ENCODE measurements at places on chromosomes 13 and 19.

DNA sequence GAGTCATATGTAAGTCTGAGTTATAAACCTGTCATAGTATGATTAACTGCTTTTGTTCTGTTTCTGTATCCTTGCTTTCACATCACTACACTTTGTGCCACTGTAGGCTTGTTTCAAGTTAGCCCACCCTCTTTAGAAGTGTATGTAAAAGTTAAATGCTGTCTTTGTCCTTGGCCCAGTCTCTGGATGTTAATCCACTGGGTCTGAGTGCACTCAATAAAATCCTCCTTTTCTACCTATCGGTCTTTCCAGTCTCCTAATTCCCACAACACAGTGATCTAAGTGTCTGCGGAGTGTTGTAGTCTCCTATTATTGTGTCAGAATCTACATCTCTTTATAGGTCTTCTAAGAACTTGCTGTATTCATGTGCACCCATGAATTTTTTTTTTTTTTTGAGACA, 14.1 kb downstream of the ZNF429 start:
- no peak for DNase-seq

DNA sequence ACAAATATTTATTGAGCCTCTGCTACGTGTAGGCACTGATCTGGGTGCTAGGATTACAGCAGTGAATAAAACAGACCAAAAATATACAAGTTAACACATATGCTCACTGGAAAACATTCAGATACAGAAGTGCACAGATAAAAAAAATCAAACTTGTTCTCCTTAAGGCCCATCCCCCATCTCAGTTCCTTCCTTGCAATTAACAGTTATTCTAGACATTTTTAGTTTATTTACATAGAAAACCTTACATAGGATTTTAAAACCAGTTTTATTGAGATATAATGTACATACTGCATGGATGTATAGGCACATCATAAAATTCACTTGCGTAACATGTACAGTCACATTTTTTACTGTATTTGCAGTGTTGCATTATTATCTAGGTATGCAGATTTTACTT, 36.5 kb upstream of the HMGB1 start:
- DNase-seq = no peak

DNA sequence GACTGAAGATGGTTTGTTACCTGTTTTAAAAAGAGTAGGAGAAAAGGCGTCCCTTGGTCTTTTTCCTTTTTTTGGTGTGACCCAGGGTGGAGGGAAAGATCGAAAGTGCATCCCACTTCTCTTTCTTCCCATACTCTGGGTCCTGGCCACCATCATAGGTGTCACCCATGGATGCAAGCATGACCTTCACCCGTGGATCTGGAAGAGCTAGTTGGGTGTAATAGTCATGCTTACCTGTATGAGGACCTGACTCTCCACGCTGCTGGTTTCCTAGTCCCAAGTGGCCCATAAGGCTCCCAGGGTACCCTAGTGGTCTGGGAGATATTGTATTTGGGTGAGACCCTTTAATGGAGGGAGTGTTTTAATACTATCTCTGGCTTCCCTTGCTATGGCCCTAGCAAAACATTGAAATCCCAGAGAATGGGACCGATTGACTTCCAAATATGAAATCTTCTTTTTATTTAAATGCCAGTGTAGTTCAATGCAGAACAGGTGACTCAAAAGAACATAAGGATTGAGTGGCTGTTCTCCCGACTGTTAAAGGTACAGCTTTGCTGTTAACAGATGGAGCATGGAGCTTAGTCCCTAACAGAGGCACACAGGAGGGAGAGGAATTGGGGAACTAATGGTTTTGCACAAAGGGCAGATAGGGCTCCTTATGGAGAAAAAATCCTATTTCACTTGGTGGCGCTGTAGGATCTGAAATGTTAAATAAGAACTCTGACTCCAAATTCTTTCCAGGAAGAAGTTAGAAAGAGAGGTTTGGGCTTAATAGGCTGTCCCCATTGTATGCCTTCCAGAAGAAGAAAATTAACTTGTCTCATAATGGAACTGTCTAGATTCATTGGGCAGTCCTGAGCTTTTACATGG, 7.0 kb upstream of the ZNF550 start:
- DNase-seq = no peak

GRCh38 chr19:44649578-44650145, 6.0 kb downstream of the PVR start:
- DNase-seq = no peak

- DNase-seq = no peak
Measured at GRCh38 chr19:28500982-28501630, 711.8 kb downstream of the UQCRFS1 start.
